ENCODE measurements at places on chromosomes 16 and 17. TPM values are rescaled to one million over a fixed set of nuclear protein-coding genes. Genes with fewer than 3 reads are reported as not detected.

Gene PRSS27
- total RNA-seq, result 1.2 TPM

Gene HEATR9
- total RNA-seq, result not detected

Gene SLFN14
- total RNA-seq, result not detected

Gene TMEM238L
- not detected for total RNA-seq

Gene CNTNAP1
- total RNA-seq, result 40.1 TPM

Gene CACNG1
- not detected for total RNA-seq

Gene GPRC5B
- total RNA-seq, result 4.5 TPM

Gene CRHR1
- total RNA-seq, result not detected

Gene MRPL28
- 53.7 TPM for total RNA-seq

Gene HAS3
- total RNA-seq, result 0.26 TPM

Gene PDILT
- total RNA-seq, result not detected

Gene CACNG5
- total RNA-seq, result not detected

Gene SPIRE2
- 3.8 TPM for total RNA-seq

Gene SEC14L5
- total RNA-seq, result 0.99 TPM

Gene SLC6A2
- total RNA-seq, result not detected

Gene GUCY2D
- not detected for total RNA-seq

Gene TMEM92
- not detected for total RNA-seq

Gene KRT28
- total RNA-seq, result not detected

Gene CD300LF
- not detected for total RNA-seq

Gene EVPLL
- total RNA-seq, result not detected

Gene GDPD1
- total RNA-seq, result 1.5 TPM

Gene CPNE7
- total RNA-seq, result 53.0 TPM

Gene OTOA
- not detected for total RNA-seq

Gene CIBAR2
- not detected for total RNA-seq

Gene NPIPB4
- 18.2 TPM for total RNA-seq

Gene CA4
- not detected for total RNA-seq

Gene MYH3
- total RNA-seq, result 0.50 TPM

Gene OR4D1
- total RNA-seq, result not detected

Gene KRT39
- 0.33 TPM for total RNA-seq

Gene TSPOAP1
- 4.0 TPM for total RNA-seq

Gene ALDH3A1
- total RNA-seq, result 0.17 TPM

Gene VAT1L
- 86.9 TPM for total RNA-seq

Gene CDH8
- total RNA-seq, result not detected

Gene GPR142
- not detected for total RNA-seq

Gene P3H4
- 36.8 TPM for total RNA-seq

Gene GAST
- total RNA-seq, result not detected

Gene CD300H
- not detected for total RNA-seq

Gene MT1A
- total RNA-seq, result 5.3 TPM

Gene ATP1B2
- total RNA-seq, result 0.33 TPM

Gene KCNAB3
- 0.33 TPM for total RNA-seq

Gene TPSB2
- total RNA-seq, result not detected

Gene ITGAD
- not detected for total RNA-seq

Gene SEPTIN1
- total RNA-seq, result 0.26 TPM

Gene ASGR2
- not detected for total RNA-seq

Gene TAT
- not detected for total RNA-seq

Gene KRTAP2-1
- not detected for total RNA-seq

Gene MLKL
- total RNA-seq, result 4.6 TPM

Gene C16orf82
- not detected for total RNA-seq

Gene MYO15B
- 14.4 TPM for total RNA-seq
